Brain (organoid and tissue), 16 donors: ENCODE measurements at places on chromosomes 7 and 10.

GRCh38 chr10:93874309-93875031 is 19.3 kb upstream of the SLC35G1 start:
- peak; percentile 6 for DNase-seq

- DNase-seq: no peak
These were observed 554.8 kb downstream of the SORCS1 start for GRCh38 chr10:106609470-106610266.

DNA sequence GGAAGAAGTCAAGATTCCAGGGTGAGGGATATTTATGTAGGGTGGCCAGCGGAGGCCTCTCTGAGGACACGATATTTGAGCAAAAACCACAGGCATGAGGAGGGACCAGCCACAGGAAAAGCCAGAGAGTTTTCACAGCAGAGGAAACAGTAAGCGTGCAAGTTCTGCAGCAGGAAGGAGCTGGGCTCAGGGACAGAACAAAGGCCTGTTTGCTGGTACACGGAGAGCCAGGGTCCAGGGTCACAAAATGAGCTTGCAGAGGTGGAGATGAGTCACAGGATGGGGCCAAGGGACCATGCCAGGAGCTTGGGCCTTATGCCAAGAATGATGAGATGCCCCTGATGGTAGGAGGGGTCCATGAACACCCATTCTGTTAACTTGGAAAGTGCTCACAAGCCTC is 283.5 kb downstream of the PLXNA4 start:
- no peak for DNase-seq

GRCh38 chr10:22630234-22631174 is 83.9 kb downstream of the PIP4K2A start:
- DNase-seq: no peak

DNA sequence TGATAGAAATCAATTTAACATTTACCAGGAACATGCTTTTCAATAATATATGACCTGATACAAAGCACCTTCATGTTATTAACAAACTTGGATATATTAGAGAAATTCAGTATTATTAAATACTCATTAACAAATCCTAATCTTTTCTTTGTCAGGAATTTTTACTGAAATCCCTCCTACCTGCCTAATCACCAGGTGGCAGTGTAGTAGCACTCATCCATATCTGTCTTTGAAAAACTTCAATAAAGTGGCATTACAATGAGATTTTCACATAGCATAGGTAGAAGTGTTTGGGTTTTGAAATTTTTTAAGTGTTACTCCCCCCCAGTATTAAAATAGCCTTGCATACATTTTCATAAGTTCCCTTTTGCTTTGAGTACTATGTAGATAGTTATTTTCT is 1246.6 kb upstream of the LRRN3 start:
- DNase-seq: peak; percentile 68

- no peak for DNase-seq
These were observed 251.2 kb downstream of the DNAJB6 start for GRCh38 chr7:157587805-157588560.
